ENCODE measurements at places on chromosomes 7 and 10.

GRCh38 chr7:112790586-112791003 lies 402 bp upstream of the TMEM168 start:
- DNase-seq: no peak

GRCh38 chr7:107672183-107672582 lies 11.6 kb downstream of the SLC26A4 start:
- no peak for DNase-seq

DNA sequence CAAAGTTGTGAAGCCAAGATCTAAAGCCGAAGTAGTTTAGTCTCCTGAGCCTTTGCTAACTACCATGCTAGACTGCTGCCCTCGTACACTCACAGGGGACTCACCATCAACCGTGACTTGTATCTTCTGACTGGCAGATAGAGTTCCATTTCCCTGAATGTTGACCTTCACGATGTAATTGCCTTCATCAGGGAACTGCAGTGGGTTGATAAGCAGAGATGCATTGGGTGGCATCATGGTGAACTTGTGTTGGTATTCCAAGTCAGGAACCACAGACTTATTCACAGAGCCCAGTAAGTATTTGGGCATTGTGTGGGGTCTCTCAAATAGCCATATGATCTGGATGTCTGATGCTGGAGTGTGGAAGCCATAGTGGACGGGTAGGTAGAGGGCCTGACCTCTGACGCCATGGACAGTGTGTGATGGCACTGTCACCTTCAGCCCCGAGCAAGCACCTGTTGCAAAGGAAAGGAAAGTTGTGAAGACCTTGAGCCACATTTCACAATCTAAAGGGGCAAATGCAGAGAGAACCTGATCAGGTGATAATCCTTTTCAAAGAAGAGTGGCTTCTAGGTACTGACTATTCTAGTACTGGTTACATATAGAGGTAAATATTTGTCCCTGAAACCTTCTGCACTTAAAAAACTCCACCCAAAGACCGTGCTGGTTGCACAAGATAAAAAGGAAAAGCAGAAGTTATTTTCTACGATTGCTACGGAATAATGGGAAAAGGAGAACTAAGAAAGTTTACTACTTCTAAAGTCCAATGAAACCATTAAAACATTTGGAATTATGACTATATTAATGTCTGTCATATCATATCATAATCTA lies 7.1 kb downstream of the HEPACAM2 start:
- DNase-seq: peak; percentile 76

DNA sequence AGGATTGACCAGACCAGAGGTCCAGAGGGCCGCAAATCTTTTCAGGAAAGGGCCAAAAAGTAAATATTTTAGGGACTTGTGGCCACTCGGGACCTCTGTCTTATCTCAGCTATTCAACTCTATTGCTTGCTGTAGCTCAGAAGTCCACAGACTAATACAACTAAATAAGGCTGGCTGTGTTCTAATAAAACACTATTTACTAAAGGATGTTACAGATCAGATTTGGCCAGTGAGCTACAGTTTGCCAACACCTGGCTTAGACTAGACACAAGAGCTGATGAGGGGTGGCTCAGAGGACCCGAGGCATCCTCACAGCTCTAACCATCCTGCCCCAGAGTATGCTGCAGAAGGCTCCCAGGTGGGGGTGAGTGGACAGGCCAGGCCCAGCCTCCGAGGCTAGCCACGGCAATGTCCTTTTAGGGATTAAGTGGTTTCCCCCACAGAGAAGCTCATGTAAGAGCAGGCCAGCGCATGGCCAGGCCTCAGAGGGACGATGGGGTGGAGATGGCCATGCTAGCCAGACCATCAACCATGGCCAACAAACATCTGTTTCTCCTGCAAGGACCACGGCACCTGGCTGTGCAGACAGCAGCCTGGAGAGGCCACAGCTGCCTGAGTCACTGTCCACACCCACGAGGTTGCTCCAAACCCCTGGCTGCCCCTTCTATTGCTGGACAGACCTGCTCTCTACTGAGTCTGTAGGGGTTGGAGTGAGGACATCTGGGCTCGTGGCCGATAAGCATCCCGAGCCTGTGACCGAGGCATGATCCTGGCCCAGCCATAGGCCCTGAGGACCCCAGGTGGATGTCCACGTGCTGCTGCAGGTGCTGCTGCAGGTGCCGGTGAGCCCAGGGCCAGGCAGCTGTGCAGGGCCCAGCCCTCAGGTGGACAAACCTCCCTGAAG lies 76.5 kb downstream of the AFAP1L2 start:
- no peak for DNase-seq

DNA sequence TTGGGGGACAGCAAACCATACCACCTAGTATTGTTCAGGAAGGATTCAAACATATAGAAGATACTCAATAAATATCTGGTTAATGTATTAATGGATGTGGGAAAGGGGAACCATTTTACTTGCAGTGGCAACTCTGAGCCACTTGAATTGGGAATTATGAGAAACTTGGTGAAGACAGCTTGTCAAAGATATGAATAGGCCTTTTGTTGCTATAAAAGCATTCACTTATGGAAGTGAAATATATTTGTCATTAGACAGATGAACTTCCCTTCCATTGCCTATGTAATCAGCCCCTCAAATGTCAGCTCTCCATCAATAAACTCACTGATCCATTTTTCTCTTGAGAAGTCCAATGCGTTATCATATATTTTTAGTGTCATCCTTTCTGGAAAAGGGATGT lies 56.1 kb downstream of the GPR85 start:
- no peak for DNase-seq

GRCh38 chr10:61100887-61101286 lies 156.9 kb upstream of the RHOBTB1 start:
- DNase-seq: no peak

Data from hematopoietic multipotent progenitor cell treated with erythropoietin and hydrocortisone succinate and interleukin-3 and kit ligand, for 17 days (in vitro differentiated cells).